ENCODE measurements at places on chromosomes 3 and 15.

DNA sequence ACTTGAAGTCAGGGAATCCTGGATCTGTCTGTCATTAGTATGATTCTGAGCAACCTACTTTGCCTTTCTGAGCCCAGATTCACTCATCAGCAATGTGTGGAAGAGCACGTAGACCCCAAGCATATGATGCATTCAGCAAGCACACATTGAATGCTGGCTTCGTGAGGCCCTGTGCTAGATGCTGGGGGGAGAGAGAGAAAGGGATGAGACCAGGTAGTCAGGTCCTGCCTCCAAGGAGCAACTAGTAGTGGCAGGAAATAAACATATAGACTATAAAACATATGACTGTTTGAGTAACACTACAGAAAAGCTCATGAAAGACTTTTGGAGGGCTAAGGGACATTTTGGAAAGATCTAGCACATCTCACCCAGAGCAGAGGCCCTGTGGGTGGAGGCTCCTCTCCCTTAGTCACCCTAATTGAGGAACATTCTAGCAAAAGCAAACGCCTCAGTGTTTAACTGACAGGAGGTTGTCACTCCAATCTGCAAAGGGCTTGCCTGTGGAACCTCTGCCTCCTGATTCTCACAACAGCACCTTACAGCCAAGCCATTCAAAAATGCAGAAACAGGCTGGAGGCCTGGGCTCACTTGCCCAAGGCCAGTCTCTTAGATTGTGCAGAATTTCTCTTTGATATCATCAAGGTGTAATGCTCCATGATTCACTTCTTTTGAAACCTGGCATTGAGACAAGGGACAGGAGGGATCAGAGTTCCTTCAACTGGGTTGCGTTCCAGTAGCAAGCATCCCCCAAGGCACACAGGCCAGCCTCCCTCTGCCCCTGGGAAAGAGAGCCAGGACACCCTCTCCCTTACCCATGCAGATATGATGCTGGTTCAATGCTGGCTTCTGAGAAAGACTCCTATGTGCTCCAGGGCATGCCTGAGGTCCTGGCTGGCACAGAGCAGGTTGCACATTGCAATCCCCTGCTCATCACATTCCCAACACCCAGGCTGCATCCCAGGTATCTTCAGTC is 26.1 kb downstream of the STARD5 start:
- no peak for DNase-seq

GRCh38 chr3:134197681-134198261 is 52.9 kb downstream of the RYK start:
- DNase-seq = no peak

GRCh38 chr15:55319537-55320237 is 665 bp downstream of the PIGB start:
- DNase-seq = no peak

GRCh38 chr15:101477851-101478362 is 11.6 kb downstream of the PCSK6 start:
- DNase-seq = no peak

GRCh38 chr3:52614689-52615088 is 71.0 kb downstream of the PBRM1 start:
- DNase-seq = no peak

- no peak for DNase-seq
These were observed 27.2 kb upstream of the PHLDB2 start for GRCh38 chr3:111831840-111832239.
